ENCODE measurements at places on chromosomes 3 and 15.

DNA sequence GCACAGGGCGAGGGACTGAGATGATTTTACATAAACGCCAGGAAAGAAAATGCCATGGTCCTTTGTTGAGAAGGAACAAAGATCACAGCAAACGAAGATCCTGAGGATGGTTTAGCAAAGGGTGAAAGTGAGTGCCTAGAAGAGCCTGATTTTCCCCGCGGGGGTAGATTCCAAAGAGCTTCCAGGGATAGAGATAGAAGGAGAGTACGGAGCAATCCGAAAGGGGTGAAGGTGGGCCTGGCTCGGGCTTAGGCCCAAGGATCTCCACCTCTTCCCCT lies 977 bp downstream of the CDC25A start:
- DNase-seq: peak; percentile 7

DNA sequence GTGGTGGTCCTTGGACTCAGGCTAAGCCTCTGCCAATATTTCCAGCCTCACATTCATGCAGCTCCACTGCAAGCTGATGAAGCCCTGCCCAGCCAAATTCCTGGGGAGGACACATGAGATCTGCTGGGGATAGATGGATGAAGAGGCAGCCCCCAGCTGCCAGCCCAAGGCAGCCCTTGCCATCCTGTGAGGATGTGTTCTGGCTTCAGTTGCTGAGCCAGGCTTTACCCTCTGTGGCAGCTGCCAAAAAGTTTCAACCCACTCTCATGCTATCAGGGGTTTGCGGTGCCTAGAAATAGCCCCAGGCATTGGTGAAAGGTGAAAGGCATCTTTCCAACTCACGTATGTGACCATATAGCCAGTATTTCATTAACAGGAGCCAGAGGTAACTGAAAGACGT lies 37.6 kb downstream of the C2CD4A start:
- DNase-seq: no peak

DNA sequence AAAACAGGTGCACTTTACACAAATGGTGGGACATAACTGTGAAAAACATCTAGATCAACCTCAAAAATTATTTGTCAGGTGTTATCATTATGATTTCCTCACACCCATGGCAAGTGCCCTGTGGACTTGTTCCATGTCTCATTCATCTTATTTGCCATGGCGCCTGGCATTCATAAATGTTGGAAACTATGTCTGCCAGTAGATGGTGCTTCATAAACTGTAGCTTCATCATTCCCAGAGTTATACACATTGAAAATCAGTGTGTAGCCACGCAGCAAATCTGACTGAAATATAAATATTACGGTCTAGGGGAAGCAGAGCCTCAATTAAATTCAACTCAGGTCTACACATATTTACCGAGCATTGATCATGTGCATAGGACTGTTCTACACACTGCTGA lies 90.7 kb downstream of the IMPG2 start:
- no peak for DNase-seq

- no peak for DNase-seq
Observed at GRCh38 chr3:186940967-186941366, 10.6 kb downstream of the ST6GAL1 start.

DNA sequence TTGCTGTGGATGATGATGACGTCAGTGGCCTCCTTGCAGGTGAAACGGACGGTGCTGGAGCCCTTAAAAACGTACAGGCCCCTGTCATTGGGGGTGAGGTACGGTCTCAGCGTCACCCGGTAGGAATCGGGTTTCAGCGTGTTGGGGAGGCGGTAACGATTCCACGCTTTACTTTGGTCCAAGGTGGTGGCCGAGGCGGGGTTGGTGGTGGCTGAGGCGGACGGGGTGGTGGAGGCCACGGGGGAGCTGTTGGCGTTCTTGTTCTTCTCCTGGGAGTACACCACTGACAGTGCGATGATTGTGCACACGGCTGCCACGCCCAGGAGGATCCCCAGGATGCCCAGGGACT lies 8.5 kb downstream of the ANPEP start:
- no peak for DNase-seq

- peak; percentile 55 for DNase-seq
Observed at GRCh38 chr15:101244036-101244781, 7.6 kb downstream of the CHSY1 start.

GRCh38 chr15:60727260-60727659 lies 248.3 kb upstream of the ICE2 start:
- no peak for DNase-seq

- peak; percentile 3 for DNase-seq
Observed at GRCh38 chr3:59464187-59464586, 414.4 kb upstream of the CFAP20DC start.

DNA sequence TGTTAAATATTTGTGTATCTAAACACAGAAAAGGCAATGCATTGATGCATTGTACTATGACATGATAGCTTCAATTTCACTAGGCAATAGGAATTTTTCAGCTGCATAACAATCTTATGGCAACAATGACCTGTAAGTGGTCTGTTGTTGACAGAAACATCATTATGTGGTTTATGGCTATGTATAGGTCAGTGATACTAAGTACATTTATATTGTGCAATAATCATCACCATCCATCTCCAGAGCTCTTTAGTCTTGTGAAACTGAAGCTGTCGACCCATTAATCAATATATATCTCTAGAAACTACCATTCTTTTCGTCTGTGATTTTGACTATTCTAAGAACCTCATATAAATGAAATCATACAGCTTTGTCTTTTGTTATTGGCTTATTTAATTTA lies 200.1 kb upstream of the ZNF717 start:
- DNase-seq: no peak
